ENCODE measurements at places on chromosomes 4 and X.

GRCh38 chr4:42133006-42133405 lies 19.4 kb downstream of the BEND4 start:
- DNase-seq = no peak

DNA sequence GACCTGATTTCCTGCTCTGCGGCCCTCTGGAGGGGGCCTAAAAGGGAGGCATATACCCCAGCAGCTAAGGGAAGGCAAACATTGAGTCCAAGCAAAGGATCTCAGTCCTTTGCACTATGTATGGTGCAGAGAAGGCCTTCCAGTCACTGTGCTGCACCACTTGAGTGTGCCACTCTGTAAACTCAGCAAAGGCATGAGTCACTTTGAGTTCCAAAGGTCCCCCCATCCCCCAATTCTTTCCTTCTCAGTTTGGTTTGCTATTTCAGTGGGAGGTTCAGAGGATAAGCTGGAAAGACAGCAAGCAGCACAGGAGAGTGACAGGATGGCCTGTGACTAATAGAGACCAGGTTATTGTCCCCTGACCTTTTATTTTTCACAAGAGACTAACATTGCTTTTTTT lies 131.3 kb downstream of the FHDC1 start:
- DNase-seq = no peak

GRCh38 chr4:121025540-121025939 lies 46.8 kb downstream of the NDNF start:
- no peak for DNase-seq

DNA sequence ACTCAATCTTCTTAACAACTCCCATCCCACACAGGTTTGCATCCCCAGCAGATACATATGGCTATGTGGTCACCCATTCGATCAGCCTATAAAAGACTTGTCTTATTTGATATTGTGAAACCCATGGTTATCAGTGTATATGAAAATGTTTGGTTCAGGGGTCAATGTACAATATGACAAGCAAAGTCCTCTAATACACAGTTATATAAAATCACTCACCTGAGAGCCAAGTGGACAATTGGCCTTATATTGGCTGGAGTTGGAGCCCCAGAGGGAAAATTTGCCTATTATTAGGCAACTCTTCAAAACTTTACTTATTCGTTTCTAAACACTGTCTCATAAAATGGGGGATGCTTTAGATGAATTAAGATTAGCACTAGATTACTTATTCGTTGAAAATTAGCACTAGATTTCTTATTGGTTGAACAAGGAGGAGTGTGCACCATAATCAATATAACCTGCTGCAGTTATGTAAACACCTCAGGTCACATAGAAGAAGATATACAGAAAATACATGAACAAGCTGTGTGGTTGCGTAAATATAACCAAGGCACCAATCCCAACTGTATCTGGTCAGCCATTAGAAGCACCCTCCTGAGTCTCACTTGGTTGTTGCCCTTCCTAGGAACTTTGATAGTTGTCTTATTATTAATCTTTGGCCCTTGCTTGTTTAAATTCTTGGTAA lies 10.7 kb upstream of the ADH4 start:
- DNase-seq = no peak

DNA sequence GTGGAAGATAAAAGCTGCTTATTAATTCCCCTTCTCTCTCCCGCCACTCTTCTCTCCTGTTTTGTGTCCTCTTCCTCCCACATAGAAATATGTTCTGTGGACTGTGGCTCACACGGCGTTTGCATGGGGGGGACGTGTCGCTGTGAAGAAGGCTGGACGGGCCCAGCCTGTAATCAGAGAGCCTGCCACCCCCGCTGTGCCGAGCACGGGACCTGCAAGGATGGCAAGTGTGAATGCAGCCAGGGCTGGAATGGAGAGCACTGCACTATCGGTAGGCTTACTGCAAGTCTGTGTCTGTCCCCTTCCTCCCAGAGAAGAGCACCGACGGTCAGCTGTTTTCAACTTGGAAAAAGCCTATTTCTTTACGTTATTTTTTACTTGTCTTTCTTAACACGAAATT lies 229.1 kb downstream of the DCTD start:
- no peak for DNase-seq

DNA sequence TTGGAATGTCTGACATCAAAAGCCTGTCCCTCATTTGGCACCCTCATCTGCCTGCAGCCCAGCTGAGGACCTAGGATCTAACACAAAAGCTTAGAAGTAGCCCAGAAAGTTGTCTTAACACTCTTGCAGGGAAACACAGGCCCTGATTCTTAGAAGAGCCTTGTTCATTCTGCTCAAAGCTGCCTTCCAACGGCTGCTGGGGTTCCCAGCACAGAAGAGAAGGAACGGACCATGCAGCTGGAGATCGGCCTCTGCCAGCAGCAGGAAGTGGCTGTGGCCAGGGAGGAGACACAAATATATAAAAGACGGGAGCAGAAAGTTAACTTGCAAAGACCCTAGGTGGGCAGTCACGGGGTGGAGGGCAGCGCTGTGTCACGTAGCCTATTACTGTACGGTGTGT lies 20.4 kb downstream of the PRPS2 start:
- DNase-seq = no peak

DNA sequence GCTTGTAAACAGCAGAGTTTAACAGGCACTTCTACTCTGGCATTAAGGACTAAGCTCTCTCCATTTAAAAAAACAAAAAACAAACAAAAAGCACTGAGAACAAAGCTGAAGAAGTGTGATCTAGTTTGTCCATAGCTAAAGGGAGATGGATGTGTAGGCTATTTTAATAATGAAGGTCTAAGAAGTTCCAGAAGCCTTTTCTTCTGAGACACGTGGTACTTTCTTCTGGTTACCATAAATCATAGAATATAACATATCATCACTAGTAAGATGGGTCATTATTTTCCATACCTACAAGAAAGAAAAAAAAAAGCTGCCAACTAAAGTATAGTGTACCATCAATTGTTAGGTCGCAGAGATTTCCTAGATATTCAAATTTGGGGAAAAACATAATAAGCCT lies 722 bp upstream of the NBDY start:
- DNase-seq = no peak

GRCh38 chrX:9878146-9878820 lies 88.9 kb upstream of the CLDN34 start:
- no peak for DNase-seq

- DNase-seq = no peak
Measured at GRCh38 chr4:120452001-120452400, 385.4 kb upstream of the MAD2L1 start.

DNA sequence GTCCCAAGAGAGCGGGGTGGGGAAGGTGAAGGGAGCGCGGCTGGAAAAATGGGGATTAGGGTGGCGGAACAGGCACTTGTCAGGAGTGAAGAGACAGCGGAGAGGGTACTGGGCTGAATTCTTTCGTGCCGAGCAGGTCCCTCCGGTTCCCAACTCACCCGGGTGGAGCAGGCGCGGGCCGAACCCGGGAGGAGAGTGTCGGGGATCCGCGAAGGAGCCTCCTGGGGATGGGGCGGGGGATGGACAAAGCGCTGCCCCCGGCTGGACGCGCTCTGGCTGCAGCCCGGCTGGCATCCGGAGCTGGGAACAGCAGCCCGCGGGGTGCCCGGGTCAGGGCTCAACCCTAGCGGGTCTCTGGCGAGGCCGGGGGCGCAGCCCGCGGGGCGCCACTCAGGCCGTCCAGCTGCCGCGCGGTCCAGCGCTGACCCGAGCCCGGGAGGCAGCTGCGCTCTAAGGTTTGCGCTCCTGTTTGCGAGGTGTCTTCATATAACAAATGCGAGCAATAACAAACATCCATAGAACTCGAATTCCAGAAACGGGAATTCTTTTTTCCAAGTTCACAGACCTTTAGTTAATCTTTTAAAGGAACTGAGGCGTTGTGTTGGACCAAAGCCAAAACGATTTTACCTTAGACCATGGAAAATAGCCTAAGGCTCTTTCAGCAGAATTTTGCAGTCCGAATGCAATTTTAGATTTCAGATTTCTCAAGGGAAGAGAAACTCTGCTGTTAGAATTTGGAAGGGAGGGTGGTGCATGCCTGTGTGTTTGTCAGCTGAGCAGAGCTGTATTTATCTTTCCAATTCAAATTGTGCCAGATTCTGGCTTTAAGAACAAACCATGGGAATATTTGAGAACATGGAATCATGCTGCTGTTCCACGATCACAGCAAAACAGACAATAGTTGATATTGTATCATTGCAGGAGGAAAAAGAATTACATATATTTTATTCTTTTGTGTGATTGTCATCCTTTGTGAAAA lies 744 bp downstream of the NPY5R start:
- no peak for DNase-seq

GRCh38 chr4:25252230-25253070 lies 18.6 kb downstream of the PI4K2B start:
- no peak for DNase-seq

DNA sequence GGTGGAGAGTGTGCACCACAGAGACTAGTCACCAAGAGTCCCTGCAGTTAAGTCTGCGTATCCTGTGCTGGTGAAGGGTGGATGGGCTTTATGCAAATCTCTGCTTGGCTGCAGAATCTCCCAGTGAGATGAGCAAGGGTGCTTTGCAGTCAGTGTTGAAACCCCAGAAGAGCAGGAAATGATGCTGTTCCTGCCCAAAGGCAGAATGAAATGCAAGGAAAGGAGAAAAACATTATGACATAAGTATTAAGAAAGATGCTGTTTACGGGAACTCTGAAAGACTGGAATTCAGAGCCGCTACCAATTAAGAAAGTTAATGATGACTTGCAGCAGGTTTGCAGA lies 25.4 kb upstream of the ACSL1 start:
- DNase-seq = no peak
